ENCODE measurements at places on chromosomes 12 and 14.

DNA sequence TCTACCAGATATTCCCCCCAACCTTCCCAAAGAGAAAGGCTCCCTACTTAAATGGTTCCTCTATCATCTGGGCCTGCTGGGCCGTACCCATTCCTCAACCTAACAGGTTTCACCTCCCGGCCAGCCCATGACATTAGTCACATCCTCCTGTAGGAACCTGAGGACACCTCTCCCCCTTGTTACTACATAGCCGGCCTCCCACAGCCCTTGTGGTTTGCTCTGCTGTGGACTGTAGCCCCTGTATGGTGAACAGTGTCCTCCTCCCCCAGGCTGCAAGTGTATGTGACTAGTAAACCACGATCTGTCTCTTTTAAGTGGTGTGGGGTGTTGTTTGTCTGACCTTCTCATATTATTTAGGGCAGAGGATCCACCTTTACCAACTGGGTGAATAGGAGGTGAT, 371.7 kb downstream of the RGS6 start:
- DNase-seq: no peak

DNA sequence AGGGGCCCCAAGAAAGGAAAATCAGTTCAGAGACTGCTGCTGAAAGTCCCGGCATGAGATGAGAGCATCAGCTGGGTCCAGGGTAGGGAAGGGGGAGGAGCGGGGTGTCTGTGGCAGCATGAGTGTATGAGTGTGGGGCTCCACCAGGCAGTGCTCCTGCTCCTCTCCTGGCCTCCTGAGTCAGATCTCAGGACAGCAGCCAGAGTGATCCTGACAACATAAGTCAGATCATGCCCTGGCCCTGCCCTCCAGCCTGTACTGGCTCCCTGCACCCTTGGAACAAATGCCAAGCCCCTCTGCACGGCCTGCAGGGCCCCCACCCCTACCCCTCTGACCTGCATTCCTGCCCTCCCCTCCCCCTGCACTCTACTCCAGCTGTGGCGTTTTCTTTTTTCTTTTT, 24.2 kb upstream of the LRP1-AS start:
- DNase-seq: no peak

GRCh38 chr14:24361326-24361725, 6.7 kb upstream of the NFATC4 start:
- DNase-seq: no peak

DNA sequence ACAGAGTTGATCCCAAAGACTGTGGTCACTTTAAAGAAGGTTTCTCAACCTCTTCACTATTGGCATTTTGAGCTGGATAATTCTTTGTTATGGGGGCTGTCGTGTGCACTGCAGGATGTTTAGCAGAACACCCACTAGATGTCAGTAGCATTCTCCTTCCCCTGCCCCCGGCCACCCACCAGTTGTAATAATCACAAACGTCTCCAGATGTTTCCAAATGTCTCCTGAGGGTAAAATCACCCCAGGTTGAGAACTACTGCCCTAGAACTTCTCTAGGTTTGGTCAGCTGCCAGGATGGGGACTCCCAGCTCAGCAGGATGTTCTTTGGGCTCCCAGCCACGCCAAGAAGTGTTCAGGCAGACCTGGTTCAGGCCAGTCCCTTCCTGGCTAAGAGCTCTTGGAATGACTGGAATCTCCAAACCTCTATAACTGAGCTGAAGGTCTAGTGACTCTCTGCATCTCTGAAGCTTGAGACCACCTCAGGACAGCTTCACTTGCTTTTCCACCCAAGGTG, 12.5 kb upstream of the AJUBA start:
- DNase-seq: peak; percentile 29

GRCh38 chr14:69845050-69845581, 34.1 kb upstream of the SMOC1 start:
- DNase-seq: no peak

- DNase-seq: no peak
Observed at GRCh38 chr14:31057035-31057434, 30.9 kb upstream of the STRN3 start.

- no peak for DNase-seq
Observed at GRCh38 chr12:47414511-47414910, 291.3 kb downstream of the RPAP3 start.

GRCh38 chr12:110102255-110102654, 21.9 kb upstream of the IFT81 start:
- DNase-seq: peak; percentile 48

GRCh38 chr12:7158781-7159609, 28.8 kb downstream of the CLSTN3 start:
- DNase-seq: no peak

DNA sequence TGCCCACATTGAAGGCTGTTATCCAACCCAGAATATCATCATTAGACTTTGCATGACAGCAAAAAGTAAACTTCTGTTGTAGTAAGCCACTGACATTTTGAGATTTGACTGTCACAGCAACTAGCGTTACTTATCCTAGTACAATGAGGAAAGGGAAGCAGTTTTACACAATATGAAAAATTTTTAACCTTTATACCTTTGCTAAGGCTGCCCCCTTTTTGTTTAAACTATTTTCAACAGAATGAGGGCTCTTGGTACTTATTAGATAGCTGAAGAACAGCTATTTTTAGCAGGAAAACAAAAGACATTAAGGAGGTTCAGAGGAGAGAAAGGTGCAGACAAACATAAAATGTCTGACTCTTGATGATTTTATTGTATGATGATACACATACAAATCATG, 23.4 kb upstream of the TMX1 start:
- DNase-seq: no peak

DNA sequence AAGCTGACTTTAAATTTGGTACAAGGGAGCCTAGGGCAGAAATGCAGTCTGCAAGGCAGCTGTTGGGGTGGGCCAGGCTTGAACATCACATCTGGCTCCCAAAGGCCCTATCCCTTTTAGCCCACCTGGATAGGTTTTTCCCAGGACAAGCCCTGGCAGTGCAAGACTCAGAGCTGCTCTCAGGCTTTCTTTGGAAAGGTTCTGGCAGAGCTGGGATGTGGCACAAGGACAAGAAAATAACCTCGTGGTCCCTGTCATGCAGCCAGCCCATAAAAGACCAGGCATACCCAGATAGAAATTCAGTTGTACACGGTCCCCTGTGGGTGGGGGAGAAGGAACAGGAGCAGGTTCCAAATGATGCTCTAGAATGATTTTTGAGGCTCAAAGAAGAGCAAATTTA, 206.9 kb downstream of the TTC7B start:
- DNase-seq: no peak

- DNase-seq: no peak
Observed at GRCh38 chr12:118326991-118327390, 45.7 kb downstream of the TAOK3 start.

GRCh38 chr14:69844171-69844570, 35.0 kb upstream of the SMOC1 start:
- no peak for DNase-seq

GRCh38 chr14:102140027-102140749, 491 bp downstream of the WDR20 start:
- DNase-seq: peak; percentile 52

- DNase-seq: peak; percentile 85
Observed at GRCh38 chr14:101731187-101732080, 30.1 kb upstream of the PPP2R5C start.

GRCh38 chr12:107027636-107028053, 40.7 kb upstream of the MTERF2 start:
- no peak for DNase-seq

- no peak for DNase-seq
Observed at GRCh38 chr14:74491956-74492775, 939 bp downstream of the NPC2 start.

DNA sequence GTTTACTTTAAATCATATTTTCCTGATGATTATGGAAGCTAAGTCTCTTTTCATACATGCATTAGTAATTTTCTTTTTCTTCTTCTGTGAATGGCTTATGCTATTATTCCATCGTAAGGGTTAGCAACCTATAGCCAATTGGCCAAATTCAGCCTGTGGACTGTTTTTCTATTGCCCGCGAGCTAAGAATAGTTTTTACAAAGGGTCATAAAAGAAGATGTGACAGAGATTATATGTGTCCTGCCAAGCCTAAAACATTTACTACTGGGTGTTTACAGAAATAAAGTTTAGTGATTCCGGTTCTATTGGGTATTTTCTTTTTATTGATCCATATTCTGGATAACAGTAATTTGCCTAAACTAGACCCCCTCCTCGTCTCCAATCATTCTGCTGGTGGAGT, 268.8 kb upstream of the DIO3 start:
- no peak for DNase-seq

GRCh38 chr12:47570151-47570550, 135.7 kb downstream of the RPAP3 start:
- no peak for DNase-seq

GRCh38 chr12:130511285-130511684, 173.6 kb downstream of the PIWIL1 start:
- no peak for DNase-seq

DNA sequence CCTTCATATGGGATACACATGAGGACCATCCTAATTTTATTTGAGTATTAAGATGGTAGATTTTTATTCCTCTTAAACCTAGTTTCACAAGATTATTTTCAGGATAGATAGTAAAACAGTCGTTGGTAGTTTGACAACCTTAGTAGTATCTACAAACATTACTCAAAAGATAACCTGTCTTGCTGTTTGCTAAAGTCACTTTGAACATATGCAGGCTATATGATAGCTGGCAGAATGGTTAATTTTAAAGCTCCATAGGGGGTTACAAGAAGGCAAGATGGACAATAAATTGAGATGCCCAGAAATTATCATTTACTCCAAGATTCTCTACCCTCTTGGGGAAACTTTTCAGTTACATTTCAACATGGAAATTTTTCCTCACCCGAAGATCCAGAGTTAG, 525.7 kb downstream of the SOX5 start:
- DNase-seq: no peak
